ENCODE measurements at places on chromosomes 4 and X.

DNA sequence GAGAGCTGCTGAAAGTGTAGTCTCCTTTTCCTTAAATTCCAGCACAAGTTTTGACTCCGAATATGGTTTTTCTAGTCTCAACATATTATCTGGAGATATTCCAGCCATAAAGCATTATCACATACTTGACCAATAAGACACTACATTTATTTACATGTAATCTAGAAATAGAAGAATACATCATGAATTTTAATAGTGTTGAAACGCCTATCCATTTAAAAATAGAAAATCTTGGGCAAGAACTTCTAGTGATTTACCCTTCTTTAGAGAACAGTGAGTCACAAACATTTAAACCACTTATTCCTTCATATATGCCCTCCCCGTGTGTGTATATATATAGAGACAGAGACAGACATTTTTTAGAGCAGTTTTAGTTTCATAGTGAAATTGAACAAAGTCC is 161.5 kb downstream of the SOWAHB start:
- no peak for DNase-seq

DNA sequence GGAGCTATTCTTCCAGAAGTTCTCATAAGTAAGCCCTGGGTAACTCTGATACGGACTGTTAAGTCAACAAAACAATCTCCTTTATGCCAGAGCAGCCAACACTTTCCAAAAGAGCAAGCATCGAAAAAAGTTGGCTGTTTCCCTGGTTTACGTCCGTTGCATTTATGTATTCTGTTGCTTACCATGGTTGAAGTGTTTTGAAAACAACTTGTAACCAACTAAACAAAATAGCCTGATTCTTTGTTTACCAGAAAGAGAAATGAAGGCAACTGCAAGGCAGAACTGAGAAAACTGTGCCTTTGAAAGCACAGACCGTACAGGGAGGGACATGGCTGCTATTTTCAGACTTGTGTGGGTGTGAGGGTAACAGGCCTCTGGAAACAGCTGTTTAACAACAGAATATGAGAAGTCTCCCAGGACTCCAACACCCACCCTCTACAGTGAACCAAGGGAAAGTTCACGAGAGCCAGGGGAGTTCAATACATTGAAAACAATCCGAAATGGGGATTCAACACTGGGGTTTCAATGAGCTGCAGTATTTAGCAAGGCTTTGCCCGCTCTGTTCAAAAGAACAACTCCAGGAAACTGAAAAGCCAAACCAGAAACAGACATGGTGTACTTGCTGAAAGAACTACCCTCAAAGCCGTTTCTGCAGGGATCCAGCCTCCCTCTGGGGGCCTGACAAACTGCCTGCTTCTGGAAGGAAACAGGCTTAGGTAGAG is 95.8 kb upstream of the EGFL6 start:
- DNase-seq, result no peak

DNA sequence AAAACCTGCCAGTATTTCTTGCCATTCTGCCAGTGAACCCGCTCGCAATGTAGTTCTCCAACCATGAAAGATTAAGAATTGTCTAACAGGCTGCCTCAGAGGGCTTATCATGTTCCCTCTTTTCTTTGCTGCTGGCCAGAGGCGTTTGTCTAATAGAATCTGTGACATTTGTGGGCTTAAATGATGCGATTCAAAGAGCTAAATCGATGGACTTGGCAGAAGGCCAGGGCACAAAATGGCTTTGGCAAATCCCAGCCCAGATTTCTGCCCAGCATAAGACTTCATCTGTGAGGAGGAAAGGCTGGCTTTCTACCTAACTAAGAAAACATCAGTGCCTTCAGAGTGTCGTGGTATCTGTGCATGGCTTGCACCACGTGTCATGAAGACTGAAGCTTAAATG is 79.9 kb downstream of the TRPC5OS start:
- no peak for DNase-seq

GRCh38 chrX:68632491-68632890 is 15.0 kb upstream of the STARD8 start:
- DNase-seq, result no peak

DNA sequence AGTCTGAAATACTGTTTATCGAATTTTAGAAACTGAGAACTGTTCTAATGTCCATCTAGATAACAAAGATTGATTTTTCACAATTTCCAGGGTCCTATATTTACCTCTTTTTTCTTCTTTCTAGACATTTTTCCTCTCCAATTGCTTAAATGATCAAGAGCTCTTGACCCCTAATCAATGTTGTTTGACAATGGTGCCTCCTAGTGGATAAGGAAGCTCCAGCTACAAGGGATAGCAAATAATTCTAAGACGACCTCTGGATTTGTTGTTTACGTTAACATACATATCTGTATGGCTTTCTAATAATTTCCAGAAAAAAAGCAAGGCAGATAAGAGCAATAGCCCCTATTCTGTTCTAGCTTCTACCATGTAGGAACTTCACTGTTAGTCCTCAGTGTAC is 35.8 kb downstream of the GPR82 start:
- DNase-seq, result no peak

DNA sequence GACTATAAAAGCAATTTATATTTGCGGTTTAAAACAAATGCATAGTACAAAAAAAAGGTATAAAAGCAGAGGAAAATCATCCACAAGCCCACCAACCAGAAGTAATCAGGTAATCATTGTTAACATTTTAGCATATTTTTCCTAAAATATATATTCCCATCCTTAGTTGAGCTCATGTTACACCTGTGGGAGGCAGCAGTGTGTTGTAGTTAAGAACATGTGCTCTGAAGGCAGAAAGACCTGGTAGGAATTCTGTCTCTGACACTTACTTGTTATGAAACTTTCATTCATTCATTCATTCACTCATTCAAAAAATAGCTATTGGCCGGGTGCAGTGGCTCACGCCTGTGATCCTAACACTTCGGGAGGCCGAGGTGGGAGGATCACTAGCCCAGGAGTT is 15.4 kb upstream of the CDKL5 start:
- no peak for DNase-seq

DNA sequence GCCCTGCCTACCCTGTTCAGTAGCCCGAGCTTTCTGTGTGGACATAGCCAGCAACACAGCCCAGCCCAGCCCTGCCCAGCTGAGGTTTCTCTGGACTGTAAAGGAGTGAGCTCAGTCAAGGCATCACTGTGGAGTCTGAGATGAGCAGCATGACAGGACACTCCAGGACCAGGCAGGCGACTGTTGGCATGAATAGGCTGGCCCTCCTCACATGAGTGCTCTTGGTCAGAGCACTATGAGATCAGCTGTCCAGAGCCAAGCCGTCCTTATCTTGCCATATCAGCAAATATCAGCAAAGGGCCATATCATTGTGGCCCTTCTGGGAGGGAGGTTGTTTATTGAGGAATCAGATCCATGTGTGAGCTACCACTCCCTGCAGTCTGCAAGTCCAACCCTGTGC is 30.9 kb downstream of the REELD1 start:
- no peak for DNase-seq

GRCh38 chr4:26194764-26195163 is 126.0 kb upstream of the RBPJ start:
- DNase-seq, result no peak

DNA sequence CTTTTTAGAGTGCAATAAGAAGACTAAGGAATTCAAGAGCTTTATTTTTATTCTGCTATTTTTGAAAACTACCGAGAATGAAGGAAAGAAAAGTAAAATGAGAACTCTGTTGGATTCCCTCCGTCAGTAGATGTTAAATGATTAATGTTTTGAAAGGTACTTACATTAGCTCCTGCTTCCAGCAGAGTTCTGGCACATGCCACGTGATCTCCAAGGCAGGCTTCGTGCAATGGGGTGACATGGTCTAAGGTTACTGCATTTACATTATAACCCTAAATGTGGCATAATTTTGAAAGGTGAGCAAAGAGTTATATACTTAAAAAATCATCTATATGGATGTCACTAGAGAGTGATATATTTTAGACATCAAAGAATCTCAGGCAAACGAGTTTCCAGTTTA is 26.8 kb upstream of the SPATA4 start:
- no peak for DNase-seq

Data from NCI-H1417 treated with DMSO at 0.1 percent for 48 hours (cell line).